ENCODE measurements at places on chromosomes 2 and 18.

- no peak for DNase-seq
These were observed 44.3 kb downstream of the SPRED2 start for GRCh38 chr2:65388051-65388531.

- no peak for DNase-seq
These were observed 192.1 kb downstream of the MBD2 start for GRCh38 chr18:54032412-54032811.

- no peak for DNase-seq
These were observed 147.0 kb upstream of the ALPP start for GRCh38 chr2:232231554-232231953.

DNA sequence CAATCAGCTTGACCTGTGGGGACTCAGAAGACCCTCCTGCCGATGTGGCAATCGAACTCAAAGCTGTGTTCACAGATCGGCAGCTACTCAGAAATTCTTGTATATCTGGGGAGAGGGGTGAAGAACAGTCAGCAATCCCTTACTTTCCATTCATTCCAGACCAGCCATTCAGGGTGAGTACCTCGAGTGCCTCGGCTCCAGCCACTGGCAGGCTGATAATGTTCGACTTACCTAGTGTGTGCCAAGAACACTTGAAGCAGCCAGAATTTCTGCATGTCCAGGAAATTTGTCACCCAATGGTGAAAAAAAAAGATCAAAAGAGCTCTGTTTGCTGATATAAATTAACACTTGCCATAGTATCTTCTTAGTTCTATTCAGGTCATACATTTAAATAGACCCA is 2.3 kb downstream of the LGALSL start:
- no peak for DNase-seq

DNA sequence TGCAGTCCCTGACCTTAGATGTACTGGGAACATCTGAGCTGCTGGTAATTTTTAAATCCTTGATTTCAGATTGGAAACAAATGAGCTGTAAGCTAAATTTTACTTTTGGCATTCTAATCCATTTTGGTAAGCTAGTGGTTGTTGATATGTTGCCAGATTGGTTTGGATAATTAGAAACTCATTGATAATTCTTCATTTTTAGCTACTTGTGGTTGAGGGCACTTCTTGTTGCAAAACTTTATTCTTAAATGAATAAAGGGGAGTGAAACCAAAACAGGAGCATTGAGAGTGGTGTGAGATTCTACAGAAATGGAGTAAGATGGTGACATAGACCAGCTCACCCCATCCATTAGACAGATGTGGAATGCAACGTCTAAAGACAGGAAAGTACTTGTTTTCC is 64.5 kb downstream of the ITGB1BP1 start:
- DNase-seq, result no peak

DNA sequence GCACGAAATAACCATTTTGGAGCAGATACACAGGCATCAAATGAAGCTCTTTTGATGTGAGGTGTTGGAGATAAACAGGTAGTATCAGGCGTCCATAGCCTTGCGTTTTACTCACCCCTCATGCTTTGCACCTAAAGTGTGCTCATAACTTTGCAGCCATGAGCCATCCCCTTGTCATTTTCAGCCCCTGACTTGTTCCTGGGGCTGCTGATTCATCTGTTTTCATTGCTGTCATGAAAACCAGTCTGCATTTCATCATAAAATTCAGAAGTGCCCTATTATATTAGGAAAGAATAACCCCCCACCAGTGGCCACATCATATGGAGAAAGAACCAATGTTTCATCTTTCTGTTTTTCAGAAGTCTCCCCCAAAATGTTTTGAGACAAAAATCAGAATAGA is 329.7 kb upstream of the NRP2 start:
- DNase-seq, result no peak

DNA sequence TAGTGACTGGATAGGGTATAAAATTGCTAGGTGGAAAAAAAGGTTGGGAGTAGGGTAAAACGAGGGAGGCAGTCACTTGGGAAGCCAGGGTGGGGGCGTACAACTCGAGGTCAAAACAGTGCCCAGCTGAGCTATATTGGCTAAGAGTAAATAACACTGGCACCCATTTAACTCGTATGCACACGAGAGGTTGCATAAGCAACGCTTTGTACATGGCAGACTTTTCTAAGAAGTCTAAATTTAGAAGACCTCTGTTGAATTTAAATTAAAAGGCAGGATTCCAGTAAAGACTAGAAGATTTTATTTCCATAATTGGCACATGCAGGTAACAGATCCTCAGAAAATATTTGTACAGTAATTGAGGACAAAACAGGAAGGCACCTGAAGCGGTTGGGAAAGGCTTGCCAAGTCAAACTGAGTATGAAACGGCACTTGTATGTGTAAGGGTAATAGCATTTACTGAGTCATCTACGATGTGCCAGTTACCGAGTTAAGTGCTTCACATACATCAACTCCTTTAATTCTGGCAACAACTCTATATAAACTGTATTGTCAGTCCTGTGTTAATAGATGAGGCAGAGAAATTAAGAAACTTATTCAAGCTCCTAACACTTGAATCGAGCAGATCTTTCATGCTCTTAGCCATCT is 1.4 kb upstream of the MALT1 start:
- peak; percentile 84 for DNase-seq

GRCh38 chr18:50659091-50660003 is 99.5 kb downstream of the MAPK4 start:
- DNase-seq, result no peak

DNA sequence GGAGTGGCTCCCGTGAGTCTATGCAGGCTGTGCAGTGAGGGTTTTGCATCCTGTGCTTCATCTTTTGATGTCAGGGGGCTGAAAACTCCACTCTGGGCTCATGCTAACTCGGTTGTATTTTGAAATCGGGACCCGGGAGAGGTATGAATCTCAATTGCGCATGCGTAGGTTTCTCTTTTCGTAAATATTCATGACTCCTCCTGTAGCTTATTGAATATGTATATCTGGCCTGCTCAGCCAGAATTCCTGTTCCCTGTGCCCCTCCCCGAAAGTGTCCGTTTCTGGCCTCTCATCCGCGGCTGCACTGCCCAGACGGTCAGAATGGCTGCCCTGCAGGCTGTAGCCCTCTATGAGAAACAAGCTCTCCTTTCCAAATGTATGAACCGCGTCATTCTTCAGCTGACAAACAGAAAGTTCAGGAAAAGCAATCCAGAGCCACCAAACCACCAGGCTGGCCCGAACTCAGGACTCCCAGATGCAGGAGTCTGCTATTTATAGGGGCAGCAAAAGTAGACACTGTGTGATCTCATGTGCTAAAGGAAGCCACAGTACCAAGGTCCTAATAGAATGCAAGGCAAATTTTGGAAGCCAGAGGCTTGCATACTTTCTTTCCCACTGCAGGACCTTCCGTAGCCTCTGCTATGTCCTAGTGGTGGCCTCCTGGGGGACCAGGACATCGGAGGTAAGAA is 41.7 kb downstream of the AKAIN1 start:
- no peak for DNase-seq

- no peak for DNase-seq
These were observed 220.4 kb upstream of the TFPI start for GRCh38 chr2:187774551-187775071.

DNA sequence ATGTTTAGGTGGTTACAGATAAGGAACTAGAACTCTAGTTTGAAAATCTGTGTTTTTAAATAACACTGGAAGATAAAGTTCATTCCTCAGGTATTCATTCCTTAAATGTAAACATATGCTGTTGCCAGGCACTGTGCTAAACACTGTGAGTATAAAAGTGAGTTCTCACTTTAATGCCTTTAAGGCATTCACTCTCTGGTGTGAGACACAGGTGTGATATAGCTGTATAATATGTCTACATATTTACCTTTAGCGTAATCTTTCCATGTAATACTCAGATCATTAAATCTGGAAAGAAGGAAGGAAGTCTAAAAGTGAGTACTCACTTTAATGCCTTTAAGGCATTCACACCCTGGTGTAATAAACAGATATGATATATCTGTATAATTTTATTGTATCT is 472.6 kb downstream of the PARD3B start:
- DNase-seq, result no peak

DNA sequence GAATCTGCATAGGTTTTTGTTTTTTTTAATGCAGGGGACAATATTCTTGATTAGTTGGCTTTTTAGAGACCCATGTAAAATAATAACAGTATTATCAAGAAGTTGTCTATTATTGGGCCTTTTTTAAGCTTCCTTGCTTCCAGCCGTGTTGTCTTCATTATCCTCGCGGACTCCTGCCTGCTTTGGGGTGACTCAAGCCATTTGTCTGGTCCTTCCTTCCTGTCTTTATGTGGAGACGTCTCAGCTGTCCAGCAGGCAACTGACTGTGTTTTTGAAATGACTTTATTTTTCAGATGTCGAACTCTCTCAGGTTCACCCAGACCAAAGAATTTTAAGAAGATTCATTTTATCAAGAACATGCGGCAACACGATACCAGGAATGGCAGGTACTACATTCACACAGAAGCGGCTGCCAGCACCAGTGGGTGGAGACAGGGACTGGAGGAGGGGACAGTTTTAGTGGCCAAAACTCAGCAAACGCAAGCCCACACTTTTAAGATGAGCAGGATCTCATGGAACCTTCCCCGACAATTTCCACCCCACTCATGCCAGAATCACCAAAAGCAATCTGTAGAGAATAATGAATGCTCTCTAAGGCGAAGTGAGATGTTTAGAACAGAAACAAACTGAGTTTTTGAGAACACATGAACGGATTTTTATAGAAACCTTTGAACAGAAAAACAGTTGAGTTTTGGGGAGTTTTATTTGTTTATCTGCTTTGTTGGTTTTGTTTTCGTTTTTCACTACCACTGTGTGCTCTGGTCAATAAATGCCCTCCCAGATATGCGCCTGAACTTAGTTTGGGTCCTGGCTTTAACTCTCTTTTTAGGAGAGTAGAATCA is 59.1 kb downstream of the CABLES1 start:
- DNase-seq, result no peak
